Left forelimb (tissue), 1 donor: ENCODE measurements at places on chromosomes 5 and 9.

DNA sequence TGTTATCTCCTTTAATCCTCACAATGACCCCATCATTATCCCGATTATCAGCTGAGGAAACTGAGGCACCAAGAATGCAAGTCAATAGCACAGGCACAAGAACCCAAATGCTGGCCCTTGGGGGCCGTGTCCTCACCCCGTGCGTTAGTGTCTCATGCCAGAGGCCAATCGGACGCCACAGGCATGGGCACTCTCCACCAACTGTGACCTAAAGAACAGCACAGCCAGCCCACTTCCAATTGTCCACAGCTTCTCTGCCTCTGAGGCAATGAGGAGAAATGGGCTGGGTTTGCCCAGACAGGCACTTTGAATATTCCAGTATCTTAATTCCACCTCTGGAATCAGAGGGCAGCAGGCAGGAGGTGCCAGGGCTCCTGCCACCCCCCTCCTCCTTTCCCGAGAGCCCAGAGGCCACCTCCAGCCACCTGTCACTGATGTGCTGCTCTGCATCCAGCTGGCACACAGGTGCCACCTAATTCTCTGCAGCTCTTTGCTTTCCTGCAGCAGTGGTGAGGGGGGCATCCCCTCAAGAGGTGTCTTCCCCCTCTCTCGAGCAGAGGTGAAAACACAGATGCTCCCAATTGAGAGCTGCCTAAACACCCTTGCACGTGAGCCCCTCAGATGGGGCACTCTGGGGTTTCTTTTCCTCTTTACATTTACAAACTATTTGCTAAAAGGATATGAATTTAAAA lies 107.5 kb downstream of the ROR2 start:
- no peak for DNase-seq

DNA sequence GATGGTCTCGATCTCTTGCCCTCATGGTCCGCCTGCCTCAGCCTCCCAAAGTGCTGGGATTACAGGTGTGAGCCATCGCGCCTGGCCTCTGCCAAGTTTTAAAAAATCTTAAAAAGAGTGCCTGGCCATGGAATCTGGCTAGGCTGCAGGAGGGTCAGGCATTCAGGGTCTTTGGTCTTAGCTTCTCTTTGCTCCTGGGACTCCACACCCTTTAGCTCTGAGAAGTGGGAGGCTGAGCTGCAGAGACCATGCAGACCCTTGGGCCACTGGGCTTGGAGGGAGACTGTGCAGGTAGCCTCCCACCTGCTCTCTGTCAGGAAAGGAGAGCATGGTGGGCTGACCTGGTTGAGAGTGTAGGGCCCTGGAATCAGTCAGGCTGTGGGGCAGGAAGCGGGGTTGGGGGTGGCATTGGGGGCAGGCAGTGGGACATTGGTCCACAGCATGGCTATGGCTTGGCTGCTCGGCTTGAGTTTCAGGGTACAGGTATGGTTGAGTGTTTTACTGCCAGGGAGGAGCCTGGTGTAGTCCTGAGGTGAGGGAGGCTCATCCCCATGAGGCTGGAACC lies 20.8 kb downstream of the PHF2 start:
- peak; percentile 33 for DNase-seq

- no peak for DNase-seq
Observed at GRCh38 chr9:89916001-89916597, 311.3 kb downstream of the GADD45G start.

DNA sequence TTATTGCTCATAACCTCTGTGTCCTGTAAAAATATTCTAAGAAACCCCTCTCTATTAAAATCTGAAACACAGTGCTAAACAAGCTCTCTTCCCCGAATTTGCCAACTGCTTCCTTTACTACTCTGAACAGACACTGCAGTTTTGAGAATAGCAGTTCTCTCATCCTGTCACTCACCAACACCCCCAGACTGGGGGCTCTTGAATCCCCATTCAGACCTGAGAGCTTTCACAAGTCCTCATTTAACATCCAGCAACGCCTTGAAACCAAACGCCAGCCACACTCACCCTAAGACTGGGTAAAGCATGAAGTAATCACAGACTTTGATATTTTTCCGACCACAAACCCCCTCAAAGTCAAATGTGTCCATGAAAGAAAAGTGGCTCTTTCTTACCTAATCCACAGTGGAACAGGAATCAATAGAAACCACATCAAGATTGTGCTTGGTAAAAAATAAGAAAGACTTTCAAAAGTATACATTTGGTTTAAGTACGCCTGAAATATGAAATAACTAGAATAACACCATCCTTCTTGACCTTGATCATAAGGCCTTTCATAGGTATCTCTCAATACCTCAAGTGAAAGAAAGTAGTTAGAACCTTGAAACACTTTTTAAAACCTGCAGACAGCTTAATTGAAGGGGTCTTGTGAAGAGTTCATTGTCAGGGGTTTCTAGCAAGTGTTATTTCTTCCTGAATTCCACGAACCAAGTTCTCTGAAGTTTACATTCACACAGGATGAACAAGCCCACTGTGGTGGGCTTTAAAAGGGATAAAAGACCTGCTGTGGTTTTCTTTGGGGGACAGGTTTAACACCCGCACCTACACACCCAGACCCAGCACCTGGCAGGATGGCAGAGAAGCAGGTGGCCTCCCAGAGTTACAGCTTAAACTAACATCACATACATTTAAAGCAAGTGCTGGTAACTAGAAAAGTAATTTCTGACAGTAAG lies 412.6 kb downstream of the MLLT3 start:
- DNase-seq, result no peak

GRCh38 chr9:131677049-131677443 lies 62.8 kb downstream of the RAPGEF1 start:
- no peak for DNase-seq

- no peak for DNase-seq
Observed at GRCh38 chr9:121627427-121627826, 24.0 kb upstream of the DAB2IP start.

DNA sequence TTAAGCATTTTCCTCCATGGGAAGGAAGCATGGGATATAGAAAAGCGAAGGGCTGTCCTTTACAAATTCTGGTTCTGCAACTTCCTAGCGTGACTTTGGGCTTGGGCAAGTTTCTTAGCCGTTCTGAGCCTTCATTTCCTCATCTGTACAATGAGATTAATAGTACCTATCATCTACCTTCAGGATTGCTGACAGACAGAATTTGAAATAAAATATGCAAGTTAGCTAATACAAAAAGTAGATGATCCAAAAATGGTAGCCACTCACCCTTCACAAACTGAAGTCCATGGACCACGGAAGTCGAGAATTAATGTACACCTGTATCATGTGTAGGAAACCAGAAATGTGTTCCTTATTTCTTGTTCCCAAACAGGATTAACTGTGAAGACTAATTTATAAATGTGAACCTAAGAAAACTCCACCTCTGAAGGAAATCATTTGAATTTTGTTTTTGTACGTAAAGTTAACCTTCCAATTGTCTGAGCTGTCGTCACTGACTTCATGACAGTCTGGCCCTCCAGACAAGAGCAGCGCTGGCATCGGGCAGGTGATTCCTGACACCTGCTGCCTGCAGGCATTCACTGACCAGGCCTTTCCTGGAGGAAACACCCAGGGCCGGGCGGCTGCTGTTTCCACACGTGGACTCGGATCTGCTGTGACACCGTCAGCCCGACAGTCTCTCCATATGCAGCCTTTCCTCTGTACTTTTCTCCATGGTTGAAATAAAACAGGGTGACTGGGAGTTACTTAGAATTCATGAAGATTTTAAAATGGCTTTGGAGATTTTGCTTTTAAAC lies 63.4 kb downstream of the PSMB7 start:
- peak; percentile 20 for DNase-seq

DNA sequence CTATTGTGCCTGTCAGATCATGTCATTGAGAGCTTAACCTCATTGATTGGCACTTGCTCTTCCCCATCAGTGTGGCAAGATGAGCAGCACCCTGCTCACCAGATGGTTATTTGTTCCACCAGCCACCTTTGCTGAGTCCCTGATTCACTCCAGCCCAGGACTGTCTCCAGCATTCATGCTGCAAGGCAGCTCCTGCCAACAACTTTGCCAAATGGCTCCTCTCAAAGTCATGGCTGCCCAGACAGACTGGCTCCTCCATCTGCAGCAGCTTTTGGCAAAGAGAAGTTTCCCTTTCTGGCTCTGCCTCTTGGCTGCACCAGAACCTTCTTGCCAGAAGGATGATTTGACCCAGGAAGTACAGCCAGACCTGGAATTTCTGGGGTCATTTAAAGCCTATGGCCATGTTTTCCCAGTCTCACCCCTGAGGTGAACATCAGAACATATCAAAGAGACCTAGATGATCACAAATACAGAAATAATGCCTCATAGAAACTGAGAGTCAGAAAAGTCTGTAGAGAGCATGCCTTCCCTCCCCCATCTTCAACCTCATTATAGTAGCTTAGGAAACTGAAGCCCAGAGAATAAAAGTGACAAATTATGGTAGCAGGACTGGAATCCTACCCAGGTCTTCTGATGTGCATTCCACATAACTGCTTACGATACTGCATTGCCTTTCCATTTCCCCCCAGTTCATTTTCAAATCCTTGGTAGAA lies 10.4 kb downstream of the PPP2R2B start:
- DNase-seq, result no peak

DNA sequence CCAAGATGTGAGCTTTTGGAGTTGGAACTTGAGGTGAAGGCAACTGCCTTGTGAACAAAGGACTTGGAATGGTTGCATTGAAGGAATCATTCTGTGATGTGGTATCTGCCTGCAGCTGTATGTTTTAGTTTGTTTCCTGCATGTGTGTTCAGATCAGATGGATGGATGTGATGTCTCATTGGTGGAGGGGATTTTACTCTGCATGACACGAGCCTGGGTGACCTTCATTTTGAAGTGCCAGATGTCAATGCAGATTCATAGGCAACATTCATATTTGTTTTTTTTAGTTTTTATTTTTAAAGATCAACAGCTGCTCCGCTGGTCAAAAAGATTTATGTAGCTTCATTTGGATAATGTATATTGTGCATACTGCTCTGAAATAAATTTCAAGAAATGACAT lies 13.5 kb downstream of the FBXL7 start:
- DNase-seq, result no peak

DNA sequence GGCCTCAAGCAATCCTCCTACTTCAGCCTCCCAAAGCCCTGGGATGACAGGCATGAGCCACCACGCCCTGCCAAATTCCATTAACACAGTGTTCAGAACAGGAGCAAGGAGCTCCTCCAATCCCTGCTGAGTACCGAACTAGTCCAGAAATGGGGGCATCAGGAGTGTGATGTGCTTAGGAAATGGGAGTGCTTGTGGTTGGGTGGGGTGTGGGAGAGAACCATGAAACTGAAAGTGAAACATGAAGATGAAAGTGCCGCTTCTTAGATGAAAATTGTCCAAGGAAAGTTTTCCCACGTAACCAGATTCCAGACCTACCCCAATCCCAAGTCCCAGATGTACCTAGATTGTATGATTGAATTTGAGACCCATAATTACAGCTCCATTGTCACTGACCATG lies 16.7 kb upstream of the ZNF131 start:
- DNase-seq, result no peak

DNA sequence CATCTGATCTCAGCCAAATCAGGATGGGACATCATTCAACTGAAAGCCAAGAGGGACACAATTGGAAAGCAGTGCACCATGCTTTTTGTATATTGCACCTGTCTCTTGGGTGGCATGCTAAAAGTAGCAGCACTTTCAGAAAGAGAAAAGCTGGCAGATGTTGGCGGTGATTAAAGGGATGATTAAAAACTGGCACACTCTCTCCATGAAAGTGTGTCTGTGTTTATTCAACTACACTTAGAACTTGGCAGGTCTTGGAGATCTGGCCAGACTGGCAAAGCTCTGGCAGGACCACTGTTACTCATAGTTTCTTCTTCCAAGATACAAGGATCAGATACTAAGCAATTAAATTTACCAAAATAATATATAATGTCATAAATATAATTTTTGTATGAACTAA lies 112.9 kb upstream of the ELAVL2 start:
- no peak for DNase-seq

- no peak for DNase-seq
Observed at GRCh38 chr9:128713411-128713780, 10.5 kb downstream of the ZDHHC12 start.
